Sciatic nerve (tissue), 2 donors: ENCODE measurements at places on chromosomes 2 and 18. TPM values are rescaled to one million over a fixed set of nuclear protein-coding genes. Genes with fewer than 3 reads are reported as not detected.
A peak's percentile ranks its signal among the peaks of the same experiment; 100 is the strongest.

- no peak for DNase-seq
Observed at GRCh38 chr18:63145851-63146555, 173.6 kb downstream of the BCL2 start.

DNA sequence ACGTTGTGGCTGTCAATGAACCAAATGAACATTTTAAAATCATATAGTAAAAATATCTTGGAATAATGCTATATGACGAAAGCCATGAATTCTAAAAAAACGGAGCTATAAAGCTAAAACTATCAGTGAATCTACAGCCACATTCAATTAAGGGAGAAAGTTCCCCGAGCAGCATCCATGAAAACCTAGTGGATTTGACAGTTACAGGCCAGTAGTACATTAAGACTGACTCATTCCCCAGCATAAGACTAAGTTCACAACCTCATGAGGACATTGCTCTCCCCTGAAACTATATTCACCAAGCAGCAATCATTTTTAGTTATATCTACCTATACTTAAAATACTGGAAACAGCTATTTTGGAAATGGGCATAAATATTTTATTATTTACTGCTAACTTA is 36.6 kb downstream of the KIDINS220 start:
- no peak for DNase-seq

- DNase-seq, result no peak
Observed at GRCh38 chr2:96164459-96165184, 19.4 kb upstream of the DUSP2 start.

DNA sequence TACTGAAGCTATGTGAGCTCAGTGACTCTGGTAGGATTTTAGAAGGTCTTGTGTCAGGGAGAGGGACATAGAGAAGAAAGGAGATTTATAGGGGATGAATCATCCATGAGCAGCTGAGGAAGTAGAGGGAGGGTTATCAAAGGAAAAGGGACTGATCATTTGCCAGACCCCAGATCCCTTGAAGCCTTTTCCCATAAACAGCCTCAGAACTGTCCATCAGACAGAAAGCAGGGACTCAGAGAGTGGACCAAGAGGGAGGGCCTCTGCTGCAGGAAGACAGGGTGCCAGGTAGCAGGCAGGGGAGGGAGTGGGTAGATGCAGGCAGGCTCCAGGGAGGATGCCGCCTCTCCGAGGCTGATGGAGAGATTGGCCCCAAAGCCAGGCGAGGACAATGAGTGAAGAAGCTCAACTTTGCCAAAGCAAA is 133.9 kb downstream of the TNS1 start:
- DNase-seq, result no peak

GRCh38 chr2:197804758-197805714 is 643 bp downstream of the PLCL1 start:
- DNase-seq, result peak; percentile 78

- peak; percentile 75 for DNase-seq
Observed at GRCh38 chr18:79366177-79367094, 29.3 kb upstream of the NFATC1 start.

GRCh38 chr2:44296653-44297052 is 21.4 kb downstream of the SLC3A1 start:
- no peak for DNase-seq

DNA sequence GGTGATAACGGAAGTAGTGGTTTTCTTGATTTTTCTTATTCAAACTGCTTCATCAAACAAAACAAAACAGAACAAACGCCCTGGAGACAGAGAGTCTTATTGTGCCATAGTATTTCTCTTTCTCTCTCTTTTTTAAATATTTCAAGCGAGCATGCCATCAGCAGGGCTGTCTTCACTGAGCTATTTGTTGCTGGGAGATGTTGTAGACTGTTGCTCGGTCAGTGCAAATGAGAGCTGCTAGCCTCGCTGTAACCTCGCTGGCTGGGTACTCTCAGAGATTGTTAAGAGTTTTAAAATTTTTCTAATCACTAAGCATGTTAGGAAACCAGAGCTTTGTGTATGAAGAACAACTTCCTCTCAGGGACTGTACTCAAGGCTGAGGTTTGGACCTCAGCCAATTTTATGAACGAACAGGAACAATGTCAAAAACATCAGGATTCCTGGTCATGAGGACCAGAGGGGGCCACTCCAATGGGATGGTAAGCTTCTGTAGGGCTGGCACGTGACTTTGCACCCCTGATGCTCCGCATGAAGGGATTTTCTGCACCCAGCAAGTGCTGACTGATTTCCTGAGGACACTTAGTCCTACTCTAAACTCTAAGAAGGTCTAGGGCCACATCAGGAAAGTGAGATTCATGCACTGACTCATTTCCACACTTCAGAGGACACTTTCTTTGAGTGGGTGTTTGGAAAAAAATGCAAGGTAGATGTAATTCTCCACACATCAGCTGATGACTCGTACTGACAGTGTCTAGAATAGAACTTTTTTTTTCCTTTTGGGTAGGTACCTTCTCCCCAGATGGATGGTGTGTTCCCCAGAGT is 59.8 kb upstream of the IL1R1 start:
- DNase-seq, result no peak

GRCh38 chr2:70125498-70125898 is 38.2 kb downstream of the PCBP1 start:
- DNase-seq, result no peak

DNA sequence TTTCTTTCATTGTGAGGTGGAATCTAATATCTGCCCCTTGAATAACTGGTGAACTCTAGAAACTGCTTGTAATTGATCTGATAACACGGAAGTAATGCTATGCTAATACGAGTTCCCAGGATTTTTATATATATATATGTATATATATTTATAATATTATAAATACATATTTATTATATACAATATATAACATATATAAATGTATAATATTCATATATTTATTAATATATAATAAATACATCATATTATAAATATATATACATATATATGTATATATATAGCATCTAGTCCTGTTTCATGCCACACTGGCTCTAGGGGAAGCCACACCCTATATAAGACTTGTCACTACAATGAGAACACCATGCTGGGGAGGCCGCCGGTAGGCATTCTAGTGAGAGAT is 156.7 kb upstream of the CDH19 start:
- DNase-seq, result no peak

GRCh38 chr2:144357623-144358373 is 162.1 kb downstream of the ZEB2 start:
- no peak for DNase-seq

ANKRD12 gene
- total RNA-seq, result 164 TPM

OXER1 gene
- total RNA-seq, result 2.8 TPM

SF3B1 gene
- total RNA-seq, result 330 TPM

UBE2E3 gene
- 64.9 TPM for total RNA-seq
